T1000 (cell line): ENCODE measurements at places on chromosomes 1 and 21.

- no peak for DNase-seq
These were observed 102.7 kb downstream of the NEK7 start for GRCh38 chr1:198259333-198260074.

DNA sequence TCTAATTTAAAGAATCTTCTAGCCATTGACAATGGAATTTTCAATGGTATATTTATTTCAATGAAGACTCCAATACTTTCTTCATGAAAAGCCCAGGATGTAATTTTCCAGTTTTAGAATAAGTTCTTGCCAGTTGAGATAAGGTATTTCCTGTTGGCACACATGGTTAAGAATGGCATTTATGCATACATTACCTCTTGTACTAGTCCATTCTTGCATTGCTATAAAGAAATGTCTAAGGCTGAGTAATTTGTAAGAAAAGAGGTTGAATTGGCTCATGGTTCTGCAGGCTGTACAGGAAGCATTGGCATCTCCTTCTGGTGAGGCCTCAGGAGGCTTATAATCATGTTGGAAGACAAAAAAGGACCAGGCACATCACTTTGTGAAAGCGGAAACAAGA, 1179.6 kb downstream of the AMY1C start:
- DNase-seq, result no peak

DNA sequence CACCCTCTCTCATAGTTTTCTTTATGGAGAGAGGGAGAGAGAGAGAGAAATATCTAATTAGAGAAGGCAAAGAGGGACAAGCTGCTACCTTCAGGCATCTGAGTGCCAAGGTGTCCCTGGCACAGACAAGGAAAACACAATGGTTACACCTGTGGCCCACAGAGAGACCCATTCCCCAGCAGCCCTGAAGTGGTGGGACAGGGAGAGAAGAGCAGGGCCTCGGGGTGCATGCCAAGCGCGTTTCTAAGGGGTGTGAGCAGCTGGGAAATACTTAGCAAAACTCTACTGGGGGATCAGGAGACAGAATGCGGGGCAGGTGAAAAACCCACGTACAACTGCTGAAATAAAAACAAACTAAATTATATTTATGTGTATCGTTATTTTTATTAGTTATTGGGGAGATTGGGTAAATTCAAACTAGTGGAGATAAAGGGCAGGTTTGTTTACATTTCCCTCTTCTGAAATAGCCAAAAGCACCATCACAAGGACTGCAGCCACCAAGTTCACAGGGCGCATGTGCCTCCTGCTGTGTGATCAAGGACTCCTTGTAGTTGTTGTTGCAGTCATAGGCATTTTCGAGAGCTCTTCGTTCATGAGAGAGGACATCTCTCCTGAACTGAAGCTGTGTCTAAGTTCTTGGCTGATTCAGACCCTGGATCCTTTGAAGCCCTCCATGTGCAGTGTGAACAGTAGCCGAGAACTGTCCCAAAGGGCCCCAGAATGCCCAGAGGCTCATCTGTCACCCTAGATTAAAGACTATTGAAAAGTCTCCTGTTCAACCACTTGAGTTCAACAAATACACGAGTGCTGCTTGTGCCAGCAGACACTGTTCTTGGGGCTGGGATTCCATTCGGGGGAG, 737 bp upstream of the SERPINC1 start:
- DNase-seq, result no peak

- DNase-seq, result no peak
These were observed 20.3 kb upstream of the LMX1A start for GRCh38 chr1:165376811-165377311.

- DNase-seq, result no peak
These were observed 13.4 kb downstream of the ENTREP3 start for GRCh38 chr1:155241841-155242264.

- DNase-seq, result no peak
These were observed 334.7 kb downstream of the OMA1 start for GRCh38 chr1:58211869-58212268.

DNA sequence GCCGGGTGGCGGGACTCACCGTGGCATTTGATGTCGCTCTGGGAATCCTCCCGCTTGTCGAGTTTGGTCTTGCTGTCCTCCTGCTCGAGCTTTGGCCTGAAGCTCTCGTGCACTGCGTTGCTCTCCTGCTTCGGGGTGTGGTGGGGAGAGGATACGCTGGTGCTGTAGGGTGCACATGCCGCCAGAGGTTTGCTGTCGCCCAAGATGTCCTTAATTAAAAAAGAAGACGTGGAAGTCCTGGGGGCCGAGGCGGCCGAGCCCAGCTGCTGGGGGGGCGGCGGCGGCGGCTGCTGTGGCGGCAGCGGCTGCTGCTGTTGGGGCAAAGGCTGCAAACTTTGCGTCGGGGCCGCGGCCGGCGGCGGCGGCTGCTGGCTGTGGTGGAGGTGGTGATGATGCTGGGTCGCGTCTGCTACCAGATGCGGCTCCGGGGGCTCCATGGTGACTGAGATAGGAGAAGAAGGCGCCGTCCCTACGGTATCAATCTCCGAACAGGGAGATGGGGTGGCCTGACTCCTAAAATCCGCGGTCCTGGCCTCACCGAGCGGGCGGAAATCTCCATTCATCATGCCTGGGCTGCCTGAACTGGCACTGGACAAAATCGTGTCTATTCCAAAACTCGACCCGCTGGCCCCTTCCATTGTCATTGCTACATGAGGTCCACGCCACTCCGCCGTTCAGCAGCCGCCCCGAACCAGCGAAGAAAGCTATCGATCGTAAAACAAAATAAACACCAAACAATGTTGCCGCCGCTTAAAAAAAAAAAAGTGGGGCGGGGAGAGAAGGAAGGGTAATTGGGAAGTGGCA, at the start of gene BARHL2:
Gene BARHL2, minus strand, starts transcription at position 751 of the 804 bp plus-strand sequence. Its CDS starts 107 bp downstream, at position 644.
- no peak for DNase-seq

- no peak for DNase-seq
These were observed 20.4 kb upstream of the KIF14 start for GRCh38 chr1:200640963-200641401.

DNA sequence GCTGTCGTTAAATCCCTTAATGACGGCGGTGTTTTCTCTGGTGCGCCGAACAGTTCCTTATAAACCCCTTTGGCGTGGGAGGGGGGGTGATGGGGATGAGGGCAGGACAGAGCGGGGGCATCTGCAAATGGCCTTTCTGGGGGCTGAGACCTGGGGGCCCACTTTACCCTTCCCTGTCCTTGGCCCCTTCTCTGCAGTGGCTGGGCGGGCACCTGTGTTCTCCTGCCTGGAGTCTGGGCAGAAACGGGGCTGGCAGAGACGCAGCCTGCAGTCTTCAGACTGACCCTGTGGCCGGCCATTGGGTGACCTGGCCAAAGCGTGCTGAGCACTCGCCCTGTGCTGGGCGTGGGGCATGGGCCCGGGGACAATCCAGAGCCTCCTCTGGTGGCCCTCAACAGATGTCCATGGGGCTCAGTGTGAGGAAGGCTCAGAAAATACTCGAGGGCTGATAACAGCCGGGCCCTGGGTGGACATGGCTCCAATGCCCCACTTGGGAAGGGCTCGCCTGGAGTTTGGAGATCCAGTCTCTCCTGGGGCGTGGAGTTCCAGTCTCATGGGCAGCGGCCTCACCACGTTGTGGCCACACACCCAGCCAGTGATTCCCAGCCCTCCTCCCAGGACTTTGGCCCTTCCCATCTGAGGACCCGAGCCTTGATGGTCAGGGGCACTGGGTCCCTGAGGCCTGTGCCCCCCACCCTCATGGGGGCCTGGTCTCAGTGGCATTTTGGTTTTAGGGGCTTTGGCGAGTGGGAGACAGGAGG, 50.8 kb upstream of the ACTRT2 start:
- DNase-seq, result no peak

- DNase-seq, result peak; percentile 7
These were observed 130.7 kb downstream of the GIPC2 start for GRCh38 chr1:78176448-78176847.

DNA sequence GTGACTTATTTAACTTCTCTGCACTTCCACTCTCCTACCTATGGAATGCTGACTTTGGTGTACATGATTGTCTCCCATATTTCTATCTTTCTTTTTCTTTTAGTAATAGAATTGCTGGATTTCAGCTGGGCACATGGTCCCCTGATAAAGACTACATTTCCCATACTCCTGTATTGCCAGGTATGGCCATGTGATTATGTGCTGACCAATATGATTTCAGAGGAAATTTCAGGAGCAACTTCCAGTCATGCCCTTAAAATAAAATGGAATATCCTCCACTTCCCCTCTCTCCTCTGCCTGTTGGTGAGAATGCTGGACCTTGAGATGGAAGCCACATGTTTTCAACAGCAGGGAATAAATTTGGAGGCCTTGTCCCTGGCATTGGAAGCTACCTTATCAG, 130.7 kb upstream of the IGSF21 start:
- no peak for DNase-seq
